ENCODE measurements at places on chromosomes 7 and 10.

DNA sequence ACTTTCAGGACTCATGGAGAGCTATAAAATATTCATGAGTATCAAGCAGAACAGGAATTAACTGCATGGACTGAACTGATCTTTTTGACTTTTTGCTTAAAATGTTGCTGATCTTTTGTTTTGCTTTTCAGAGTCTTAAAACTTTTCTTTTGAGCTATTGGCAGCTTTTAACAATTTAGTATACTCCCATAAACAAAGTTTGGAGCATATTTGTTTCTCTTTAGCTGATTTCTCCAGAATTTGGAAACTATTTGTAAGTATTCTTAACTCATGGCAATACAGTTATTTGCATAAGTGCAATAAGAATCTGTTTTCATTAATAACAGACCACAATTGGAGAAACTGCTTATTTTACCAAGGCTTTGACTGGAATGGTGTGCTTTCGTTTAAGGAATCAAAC, 73.4 kb upstream of the C1GALT1 start:
- DNase-seq, result no peak

DNA sequence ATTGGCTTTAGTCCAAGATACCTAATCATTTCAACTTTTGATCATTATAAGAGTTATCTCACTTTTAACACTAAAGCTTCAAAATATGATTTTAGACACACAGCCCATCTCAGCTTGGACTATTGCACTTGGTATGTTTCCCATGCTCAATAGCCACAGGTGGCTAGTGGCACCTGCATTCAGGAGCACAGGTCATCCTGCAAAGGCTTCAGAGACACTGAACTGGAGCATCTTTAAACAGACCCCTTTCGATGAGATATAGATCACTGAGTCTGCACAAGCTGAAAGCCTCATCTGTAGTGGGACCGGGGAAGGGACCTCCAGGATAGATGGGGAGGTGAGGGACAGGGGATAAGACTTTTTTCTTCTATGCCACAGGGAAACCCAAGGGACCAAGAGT, 48.5 kb upstream of the TARP start:
- DNase-seq, result no peak

DNA sequence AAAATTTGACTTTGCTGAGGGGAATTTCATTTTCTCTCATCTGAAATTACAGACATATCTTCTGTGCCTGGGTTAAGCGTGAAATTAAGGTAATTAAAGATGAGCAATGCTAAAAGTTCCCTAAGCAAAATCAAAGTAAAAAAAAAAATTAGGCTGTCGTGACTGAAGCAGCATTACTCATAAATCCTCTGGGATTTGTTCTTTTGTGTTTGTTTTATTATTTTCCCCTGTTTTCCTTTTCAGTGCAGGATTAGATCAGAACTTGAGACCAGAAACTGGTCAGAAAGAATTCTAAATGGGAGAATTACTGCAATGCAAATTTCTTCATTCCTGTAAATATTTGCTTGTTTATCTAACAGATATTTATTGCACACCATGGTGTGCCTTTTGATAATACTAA, 141.4 kb upstream of the BET1 start:
- no peak for DNase-seq

- no peak for DNase-seq
Observed at GRCh38 chr10:94129393-94130130, 135.8 kb downstream of the PLCE1 start.

GRCh38 chr10:69626826-69627225, 3.2 kb upstream of the FAM241B start:
- DNase-seq, result no peak

DNA sequence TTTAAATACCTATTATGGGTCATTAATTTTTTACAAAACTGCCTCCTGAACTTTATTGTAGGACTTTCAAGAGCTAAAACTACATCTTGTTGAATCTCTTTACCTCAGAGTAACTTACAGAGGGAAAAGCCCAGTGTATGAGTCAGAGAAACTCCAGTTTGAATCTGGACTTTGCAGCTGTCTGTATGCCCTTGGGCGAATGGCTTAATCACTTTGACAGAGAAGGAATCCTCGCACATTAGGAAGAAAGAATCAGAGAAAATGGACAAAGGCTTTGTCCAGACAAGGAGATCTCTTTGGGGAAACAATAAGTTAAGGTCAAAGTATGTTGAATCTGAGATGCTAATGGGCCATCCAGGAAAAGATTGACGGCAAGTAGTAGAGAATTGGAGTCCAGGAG, 484.2 kb upstream of the CELF2 start:
- DNase-seq, result no peak

- DNase-seq, result no peak
Observed at GRCh38 chr10:60197206-60197605, 192.5 kb downstream of the ANK3 start.

DNA sequence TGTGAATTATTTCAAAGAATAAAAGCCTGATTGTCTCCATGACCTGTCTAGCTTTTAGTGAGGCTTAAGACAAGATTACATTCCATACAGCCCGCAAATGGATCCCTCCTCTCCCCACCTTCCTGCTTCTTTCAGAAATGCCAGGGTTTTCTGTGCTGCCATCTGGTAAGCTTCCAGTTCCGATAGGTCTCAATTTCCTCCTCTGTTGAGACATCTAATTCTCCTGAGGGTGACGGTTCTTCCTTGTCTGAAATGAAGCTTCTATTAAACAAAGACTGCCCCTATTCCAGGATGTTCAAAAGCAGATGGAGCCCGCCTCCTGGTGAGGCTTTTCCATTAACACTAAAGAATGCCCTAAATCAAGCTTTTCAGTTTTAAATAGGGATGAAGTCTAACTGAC, 295.6 kb downstream of the PTPRN2 start:
- DNase-seq, result no peak

- DNase-seq, result no peak
Observed at GRCh38 chr7:141198194-141198958, 124.5 kb downstream of the TMEM178B start.

GRCh38 chr7:114047889-114048288, 129.1 kb upstream of the PPP1R3A start:
- no peak for DNase-seq

GRCh38 chr10:99236627-99237309, 1.1 kb upstream of the HPSE2 start:
- no peak for DNase-seq

GRCh38 chr7:35736725-35737124, 41.8 kb upstream of the HERPUD2 start:
- no peak for DNase-seq

DNA sequence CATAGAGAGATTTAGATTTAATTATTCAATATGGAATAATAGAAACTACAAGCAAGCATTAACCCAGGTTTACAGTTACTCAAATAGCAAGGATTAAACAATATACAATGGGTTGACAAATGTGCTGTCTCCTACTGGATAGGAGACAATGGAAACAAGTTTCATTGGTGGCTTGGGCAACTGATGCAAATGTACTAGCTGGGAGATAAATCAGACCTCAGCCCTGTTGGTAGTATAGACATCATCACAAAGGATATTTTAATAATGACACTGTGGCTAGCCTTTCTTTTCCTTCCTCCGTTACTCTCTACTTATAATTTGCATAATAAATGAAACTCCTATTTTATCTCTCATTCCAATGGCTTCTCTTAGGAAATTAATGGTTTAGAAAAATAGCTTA, 96.5 kb upstream of the DKK1 start:
- DNase-seq, result no peak

- DNase-seq, result no peak
Observed at GRCh38 chr10:111836571-111836970, 347.0 kb downstream of the GPAM start.

- no peak for DNase-seq
Observed at GRCh38 chr7:28112883-28113540, 67.6 kb downstream of the JAZF1 start.

DNA sequence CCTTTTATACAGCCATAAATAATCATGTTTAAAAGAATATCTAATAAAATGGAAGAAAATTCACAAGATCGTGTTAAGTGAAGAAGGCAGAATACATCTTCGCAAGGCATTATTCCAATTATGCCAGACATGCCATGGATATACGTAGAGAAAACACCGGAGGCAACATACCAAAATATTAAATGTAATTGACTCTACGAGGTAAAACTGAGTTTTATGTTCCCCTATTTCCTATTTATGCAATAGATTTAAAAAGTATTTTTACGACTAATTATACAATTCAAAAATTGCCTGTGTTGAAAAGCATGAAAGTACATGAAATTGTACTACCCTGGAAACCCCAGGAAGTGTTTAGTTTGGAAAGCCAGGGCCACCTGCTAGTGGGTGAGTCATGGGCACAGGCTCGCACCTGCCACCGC, 936 bp upstream of the REPIN1 start:
- no peak for DNase-seq

- no peak for DNase-seq
Observed at GRCh38 chr7:28976022-28976421, 17.9 kb upstream of the TRIL start.
